ENCODE measurements at places on chromosomes 11 and 22. TPM values are rescaled to one million over a fixed set of nuclear protein-coding genes. Genes with fewer than 3 reads are reported as not detected.

DNA sequence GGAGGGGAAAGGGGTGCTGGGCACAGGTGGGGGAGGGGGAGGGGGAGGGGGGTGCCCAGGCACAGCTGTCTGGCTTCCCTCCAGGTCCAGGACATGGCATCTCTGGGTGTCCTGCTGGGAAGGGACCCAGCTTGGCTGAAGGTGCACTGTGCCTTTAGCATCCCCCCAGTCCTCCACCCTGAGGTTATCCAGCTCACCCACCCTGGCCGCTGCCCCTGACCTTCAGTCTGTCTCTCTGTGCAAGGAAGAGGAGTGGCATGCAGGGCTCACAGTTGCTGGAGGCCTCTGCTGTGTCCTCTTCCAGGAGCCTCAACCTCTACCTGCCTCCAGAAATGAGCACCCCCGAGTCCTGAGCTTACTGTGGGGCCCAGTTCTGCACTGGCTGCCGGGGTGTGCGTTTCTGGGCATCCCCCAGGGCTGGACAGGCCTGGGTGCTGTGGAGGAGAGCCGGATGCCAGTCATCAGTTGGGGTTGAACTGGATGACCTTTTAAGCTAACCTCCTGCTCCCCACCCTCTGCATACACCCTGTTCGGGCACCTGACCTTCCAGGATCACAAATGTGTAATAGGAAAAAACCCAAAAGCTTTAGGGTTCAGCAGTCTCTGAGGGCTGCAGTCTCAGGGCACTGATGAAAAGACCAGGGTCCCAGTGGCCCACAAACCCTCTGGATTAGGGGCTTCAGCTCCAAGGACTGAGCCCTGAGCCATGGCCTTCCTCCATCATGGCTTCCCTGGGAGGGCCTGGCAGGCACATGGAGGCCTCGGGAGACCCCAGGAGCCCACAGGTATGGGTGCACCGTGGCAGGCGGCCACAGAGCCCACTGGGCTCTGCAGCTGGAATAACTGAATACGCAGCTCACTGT, 9.6 kb upstream of the CTSD start:
- no peak overlapping the region for H3K4me3 ChIP-seq
- peak overlapping the region; percentile 77 for H3K27ac ChIP-seq
- DNase-seq = no peak
- H3K27me3 ChIP-seq = no peaks in the 10 kb centered on the region
- H3K4me1 ChIP-seq = peaks cover 76% of the 10 kb centered on the region

DNA sequence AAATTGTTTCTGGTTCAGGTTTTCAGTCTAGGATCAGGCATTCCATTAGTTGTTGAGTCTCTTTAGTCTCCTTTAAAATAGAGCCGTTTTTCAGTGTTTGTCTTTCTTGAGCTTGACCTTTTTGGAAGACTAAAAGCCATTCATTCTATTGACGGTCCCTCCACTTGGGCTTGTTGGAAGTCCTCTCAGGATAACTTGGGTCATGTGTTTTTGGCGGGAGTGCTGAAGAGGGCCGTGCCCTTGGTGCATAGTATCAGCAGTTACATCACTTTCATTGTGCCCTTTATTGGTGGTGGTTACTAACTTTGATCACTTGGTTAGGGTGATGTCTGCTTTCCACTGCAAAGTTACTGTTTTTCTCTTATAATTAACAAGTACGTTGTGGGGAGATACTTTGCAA, 20.8 kb downstream of the CECR2 start:
- H3K4me3 ChIP-seq = no peak overlapping the region
- peaks cover 39% of the 10 kb centered on the region for H3K27me3 ChIP-seq
- no peak for DNase-seq
- H3K36me3 ChIP-seq = no peaks in the 10 kb centered on the region
- no peaks in the 10 kb centered on the region for H3K4me1 ChIP-seq

DNA sequence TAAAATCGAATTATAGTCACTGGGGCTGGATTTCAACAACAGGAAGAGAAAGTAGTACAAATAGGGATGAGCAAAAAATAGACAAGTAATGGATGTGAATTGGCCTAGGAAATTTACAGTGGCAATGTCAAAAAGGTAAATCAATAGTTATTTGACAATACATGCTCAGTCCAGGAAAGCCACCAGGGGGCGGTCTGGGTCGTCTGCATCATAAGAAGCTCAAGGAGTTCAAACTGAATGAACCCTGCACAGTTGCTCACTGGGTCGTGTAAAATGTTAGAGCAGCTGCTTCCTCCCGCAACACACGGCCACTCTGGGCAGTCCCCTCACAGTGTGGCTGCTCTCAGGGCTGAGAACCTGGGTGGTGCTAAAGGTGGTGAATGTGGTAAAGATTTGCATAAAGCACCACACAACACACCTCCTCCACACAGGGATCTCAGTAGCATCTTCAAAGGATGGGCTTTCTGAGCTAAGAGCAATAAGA, 85.9 kb downstream of the ZNF280B start:
- peaks cover 97% of the 10 kb centered on the region for H3K27me3 ChIP-seq
- no peak overlapping the region for H3K4me3 ChIP-seq
- H3K4me1 ChIP-seq = no peaks in the 10 kb centered on the region

DNA sequence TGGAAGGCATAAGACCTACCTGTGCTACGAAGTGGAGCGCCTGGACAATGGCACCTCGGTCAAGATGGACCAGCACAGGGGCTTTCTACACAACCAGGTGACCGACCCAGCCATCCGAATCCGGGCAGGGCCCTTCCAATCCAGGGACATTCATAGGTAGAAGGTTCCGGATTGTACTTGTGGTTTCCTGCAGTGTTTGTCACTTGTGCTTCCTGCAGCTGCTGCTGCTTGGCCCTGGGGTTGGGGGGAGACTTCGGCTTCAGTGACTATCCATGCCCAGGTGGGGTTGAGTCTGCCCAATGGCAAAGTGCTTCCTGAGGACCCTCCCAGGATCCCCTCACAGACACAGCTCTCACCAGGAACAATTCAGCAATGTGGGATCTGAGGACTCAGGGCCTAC, 2.2 kb downstream of the APOBEC3A start:
- H3K4me1 ChIP-seq = peaks cover 9% of the 10 kb centered on the region
- H3K36me3 ChIP-seq = no peaks in the 10 kb centered on the region
- DNase-seq = no peak
- H3K27ac ChIP-seq = no peak overlapping the region
- peaks cover 18% of the 10 kb centered on the region for H3K27me3 ChIP-seq
- no peak overlapping the region for H3K4me3 ChIP-seq

DNA sequence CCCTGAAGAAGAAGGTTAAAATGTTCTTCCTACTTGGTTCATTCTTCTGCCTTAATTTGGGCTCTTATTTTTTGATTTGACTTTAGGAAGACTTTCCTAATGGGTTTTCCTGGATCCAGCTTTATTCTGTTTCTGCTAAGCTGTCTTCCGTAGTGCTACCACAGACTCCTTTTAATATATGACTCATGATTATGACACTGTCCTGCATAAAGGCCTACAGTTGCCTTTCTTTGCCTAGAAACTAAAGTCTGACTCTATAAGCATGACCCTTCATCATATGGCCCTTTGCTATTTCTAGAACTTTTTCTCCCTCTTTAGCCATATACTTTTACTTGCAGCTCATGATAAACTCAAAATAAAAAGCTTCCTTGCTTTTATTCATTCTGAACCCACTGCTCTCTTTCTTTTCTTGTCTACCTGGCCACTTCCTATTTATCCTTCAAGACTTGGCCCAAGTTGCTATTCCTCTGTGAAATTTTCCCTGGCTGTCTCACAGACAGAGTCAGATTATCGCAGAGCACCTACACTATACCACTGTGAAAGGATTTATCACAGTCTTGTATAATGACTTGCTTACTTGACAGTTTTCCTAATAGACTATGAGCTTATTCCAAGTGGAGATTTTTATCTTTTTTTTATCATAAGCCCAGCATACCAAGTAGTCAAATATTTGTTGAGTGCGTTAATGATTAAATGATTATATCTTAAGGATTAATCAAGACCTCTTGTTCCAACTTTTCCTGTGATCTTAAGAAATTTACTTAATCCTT, 24.7 kb downstream of the TBCEL start:
- DNase-seq = no peak
- peak overlapping the region; percentile 17 for H3K27ac ChIP-seq
- H3K36me3 ChIP-seq = no peaks in the 10 kb centered on the region
- H3K4me3 ChIP-seq = no peak overlapping the region
- peaks cover 14% of the 10 kb centered on the region for H3K27me3 ChIP-seq

GRCh38 chr22:36145881-36146280, 14.7 kb downstream of the APOL3 start:
- H3K27ac ChIP-seq = no peak overlapping the region
- H3K36me3 ChIP-seq = no peaks in the 10 kb centered on the region
- no peaks in the 10 kb centered on the region for H3K4me1 ChIP-seq
- H3K4me3 ChIP-seq = no peak overlapping the region

DNA sequence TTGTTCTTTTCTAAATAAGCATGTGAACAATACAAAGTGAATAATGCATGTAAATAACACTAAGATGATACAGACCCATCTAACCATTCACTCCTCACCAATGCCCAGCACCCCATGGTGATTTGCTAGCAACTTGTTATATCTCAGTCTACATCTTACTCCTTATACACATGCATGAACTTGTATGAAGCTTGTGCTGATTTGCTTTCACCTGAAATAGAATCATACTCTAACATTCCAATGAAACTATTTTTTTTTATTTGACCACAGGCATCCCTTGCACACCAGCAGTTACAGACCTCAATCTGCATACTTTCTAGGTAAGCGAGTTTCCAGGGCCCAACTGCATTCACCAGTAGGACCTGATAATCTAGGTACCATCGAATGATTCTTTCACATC, 873.6 kb downstream of the OPCML start:
- no peak overlapping the region for H3K4me3 ChIP-seq
- DNase-seq = no peak
- H3K27me3 ChIP-seq = no peaks in the 10 kb centered on the region

- peak overlapping the region; percentile 72 for H3K4me3 ChIP-seq
- peaks cover 49% of the 10 kb centered on the region for H3K36me3 ChIP-seq
- no peak overlapping the region for H3K27ac ChIP-seq
- H3K4me1 ChIP-seq = peaks cover 43% of the 10 kb centered on the region
- DNase-seq = peak; percentile 41
- H3K27me3 ChIP-seq = no peaks in the 10 kb centered on the region
Measured at GRCh38 chr11:118623269-118623655, 15.8 kb downstream of the PHLDB1 start.

GRCh38 chr11:26704249-26704648, 17.6 kb downstream of the SLC5A12 start:
- H3K27me3 ChIP-seq = peaks cover 8% of the 10 kb centered on the region
- H3K36me3 ChIP-seq = no peaks in the 10 kb centered on the region
- peaks cover 8% of the 10 kb centered on the region for H3K4me1 ChIP-seq
- H3K27ac ChIP-seq = no peak overlapping the region

GRCh38 chr22:24845041-24845898, 39.3 kb downstream of the SGSM1 start:
- peaks cover 93% of the 10 kb centered on the region for H3K27me3 ChIP-seq
- H3K36me3 ChIP-seq = no peaks in the 10 kb centered on the region
- no peaks in the 10 kb centered on the region for H3K4me1 ChIP-seq
- peak; percentile 12 for DNase-seq
- no peak overlapping the region for H3K27ac ChIP-seq
- H3K4me3 ChIP-seq = no peak overlapping the region

GRCh38 chr11:88105951-88106350, 69.3 kb downstream of the RAB38 start:
- H3K4me1 ChIP-seq = peaks cover 41% of the 10 kb centered on the region
- DNase-seq = no peak
- no peaks in the 10 kb centered on the region for H3K36me3 ChIP-seq

GRCh38 chr22:21690401-21690801, 24.6 kb downstream of the PPIL2 start:
- no peaks in the 10 kb centered on the region for H3K27me3 ChIP-seq
- no peak overlapping the region for H3K27ac ChIP-seq
- peaks cover 60% of the 10 kb centered on the region for H3K36me3 ChIP-seq
- H3K4me3 ChIP-seq = no peak overlapping the region

GRCh38 chr11:121099885-121100284, 1.2 kb upstream of the TECTA start:
- no peaks in the 10 kb centered on the region for H3K27me3 ChIP-seq
- no peak overlapping the region for H3K27ac ChIP-seq
- DNase-seq = no peak
- no peak overlapping the region for H3K4me3 ChIP-seq
- H3K4me1 ChIP-seq = no peaks in the 10 kb centered on the region

- peaks cover 29% of the 10 kb centered on the region for H3K36me3 ChIP-seq
- no peaks in the 10 kb centered on the region for H3K27me3 ChIP-seq
- no peak overlapping the region for H3K4me3 ChIP-seq
- H3K27ac ChIP-seq = no peak overlapping the region
Measured at GRCh38 chr11:66686801-66687750, 9.4 kb upstream of the RBM4B start.

DNA sequence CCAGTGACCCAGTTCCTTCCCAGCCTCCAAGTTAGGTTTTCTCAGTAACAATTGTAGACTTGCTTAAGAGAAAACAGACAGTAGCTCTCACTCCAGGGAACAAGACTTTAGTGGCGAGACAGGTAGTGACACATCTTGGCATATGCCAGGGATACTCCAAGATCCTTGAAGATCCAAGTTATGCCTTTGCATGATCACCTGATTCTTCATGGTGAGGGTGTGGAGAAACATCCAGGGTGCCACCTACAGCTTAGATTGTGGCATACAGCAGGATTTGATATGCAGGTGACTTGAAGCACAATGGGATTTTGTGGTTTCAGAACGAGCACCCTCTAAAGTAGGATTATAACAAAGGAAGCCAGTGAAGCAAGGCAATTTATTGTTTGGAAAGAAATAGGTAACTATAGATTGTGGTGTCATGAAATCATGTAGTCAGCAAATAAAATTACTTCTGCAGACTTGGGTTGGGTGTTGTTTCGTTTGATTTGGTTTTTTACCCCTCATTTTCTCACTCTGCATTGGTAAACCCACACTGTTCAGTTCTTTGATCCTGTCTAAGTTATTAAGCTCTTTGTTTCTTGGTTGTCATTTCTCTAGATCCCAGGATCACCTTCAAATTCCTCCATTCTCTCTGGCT, 9.2 kb downstream of the POU2AF3 start:
- no peaks in the 10 kb centered on the region for H3K27me3 ChIP-seq
- H3K4me3 ChIP-seq = peak overlapping the region; percentile 28

- H3K36me3 ChIP-seq = no peaks in the 10 kb centered on the region
- no peak for DNase-seq
- H3K27ac ChIP-seq = no peak overlapping the region
- no peaks in the 10 kb centered on the region for H3K27me3 ChIP-seq
- H3K4me3 ChIP-seq = no peak overlapping the region
Measured at GRCh38 chr11:109308551-109308950, 113.4 kb upstream of the C11orf87 start.

The APOBEC3A gene
- not detected for total RNA-seq

The TREH gene
- 0.21 TPM for total RNA-seq

The OR6T1 gene
- not detected for total RNA-seq

The GP1BB gene
- total RNA-seq = not detected

The OR10W1 gene
- not detected for total RNA-seq

The TYR gene
- not detected for total RNA-seq

The TRIM66 gene
- total RNA-seq = 19.5 TPM

The CABP4 gene
- total RNA-seq = 25.4 TPM

The MS4A12 gene
- total RNA-seq = not detected

The ABCC8 gene
- 1.0 TPM for total RNA-seq

The UBQLN3 gene
- total RNA-seq = not detected

Measured in Calu3 (cell line).